ENCODE measurements at places on chromosomes 7 and 10.

DNA sequence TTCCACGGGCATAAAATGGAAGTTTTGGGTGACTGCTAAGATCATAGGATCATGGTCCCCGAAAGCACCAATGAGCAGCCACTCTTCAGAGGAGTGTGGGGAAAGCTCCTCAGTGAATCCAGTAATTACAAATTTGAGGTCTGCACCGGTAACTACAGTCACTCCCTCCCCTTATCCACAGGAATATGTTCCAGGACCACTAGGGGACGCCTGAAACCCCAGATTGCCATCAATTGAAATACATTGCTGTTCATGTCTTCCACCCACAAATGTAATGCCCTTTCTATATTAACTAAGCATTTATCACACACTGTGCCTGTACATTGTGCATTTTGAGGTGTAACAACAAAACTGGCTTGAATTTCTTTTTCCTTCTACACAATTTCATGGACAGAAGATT is 447.9 kb upstream of the PFKP start:
- no peak for DNase-seq

DNA sequence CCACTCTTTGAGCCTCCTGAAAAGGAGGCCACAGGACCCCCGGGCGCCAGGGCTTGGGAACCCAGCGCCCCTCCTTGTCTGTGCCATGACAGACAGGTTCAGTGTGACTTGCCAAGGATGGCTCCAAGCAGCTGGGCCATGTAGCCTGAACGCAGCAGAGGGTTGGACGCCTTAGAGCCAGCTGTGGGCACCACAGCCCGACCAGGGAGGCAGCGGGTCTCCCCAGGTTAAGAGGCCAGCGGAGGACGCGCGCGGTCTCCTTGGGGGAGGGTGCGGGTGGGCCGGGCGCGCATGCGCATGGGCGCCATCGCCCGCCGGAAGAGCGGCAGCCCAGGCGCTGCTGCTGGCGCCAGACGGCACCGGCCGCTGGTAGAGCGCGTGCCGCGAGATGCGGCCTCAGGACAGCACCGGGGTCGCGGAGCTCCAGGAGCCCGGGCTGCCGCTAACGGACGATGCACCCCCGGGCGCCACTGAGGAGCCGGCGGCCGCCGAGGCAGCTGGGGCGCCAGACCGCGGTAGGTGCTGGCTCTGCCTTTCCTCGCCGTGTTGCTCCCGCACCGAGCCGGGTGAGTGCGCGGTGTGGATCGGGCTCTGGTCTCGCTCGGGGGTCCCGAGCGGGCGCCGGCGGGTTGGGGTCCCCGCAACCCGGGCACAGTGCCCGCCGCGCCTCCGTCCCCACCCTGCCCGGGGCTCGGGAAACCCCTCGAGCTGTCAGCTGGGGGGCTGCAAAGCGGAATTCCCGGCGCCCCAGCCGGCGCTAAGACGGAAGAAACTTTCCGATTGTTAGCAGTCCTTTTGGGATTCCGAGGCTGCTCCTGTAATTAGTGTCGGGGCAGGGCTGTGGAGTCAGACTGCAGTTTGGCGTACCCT is at the start of gene SLC35G1:
SLC35G1 (plus strand) TSS at position 333 of the 870 bp plus-strand sequence; CDS start at position 389, 56 bp downstream.
- DNase-seq: no peak

- DNase-seq: no peak
Observed at GRCh38 chr7:44727158-44727936, 21.3 kb upstream of the ZMIZ2 start.

DNA sequence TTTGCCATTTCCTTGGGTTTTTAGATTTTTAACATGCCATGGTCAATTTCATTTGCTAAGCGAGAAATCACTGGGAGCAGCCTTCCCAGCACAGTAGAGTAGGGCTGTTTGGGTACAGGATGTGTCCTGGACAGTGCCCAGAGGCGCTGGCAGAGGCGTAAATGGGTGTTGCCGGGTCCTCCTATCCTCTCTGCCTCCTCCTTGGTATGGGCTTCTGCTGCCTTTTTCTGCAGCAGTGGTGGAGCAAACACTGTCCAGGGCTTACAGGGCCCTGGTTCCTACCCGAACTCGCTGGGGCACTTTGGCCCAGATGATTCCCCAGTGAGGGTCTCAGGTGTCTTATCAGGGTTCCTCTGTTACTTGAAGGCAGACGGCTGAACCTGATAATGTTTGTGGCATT is 298.3 kb downstream of the RPS24 start:
- no peak for DNase-seq

DNA sequence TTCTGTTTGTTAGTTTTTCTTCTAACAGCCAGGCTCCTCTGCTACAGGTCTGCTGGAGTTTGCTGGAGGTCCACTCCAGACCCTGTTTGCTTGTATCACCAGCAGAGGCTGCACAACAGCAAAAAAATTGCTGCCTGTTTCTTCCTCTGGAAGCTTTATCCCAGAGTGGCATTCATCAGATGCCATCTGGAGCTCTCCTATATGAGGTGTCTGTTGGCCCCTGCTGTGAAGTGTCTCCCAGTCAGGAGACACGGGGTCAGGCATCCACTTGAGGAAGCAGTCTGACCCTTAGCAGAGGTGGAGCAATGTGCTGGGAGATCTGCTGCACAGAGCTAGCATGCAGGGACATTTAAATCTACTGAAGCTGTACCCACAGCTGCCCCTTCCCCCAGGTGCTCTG is 26.7 kb upstream of the CROT start:
- DNase-seq: no peak

GRCh38 chr7:74101061-74101681 is 17.6 kb downstream of the LIMK1 start:
- no peak for DNase-seq

GRCh38 chr10:119299531-119299930 is 92.2 kb downstream of the GRK5 start:
- no peak for DNase-seq

DNA sequence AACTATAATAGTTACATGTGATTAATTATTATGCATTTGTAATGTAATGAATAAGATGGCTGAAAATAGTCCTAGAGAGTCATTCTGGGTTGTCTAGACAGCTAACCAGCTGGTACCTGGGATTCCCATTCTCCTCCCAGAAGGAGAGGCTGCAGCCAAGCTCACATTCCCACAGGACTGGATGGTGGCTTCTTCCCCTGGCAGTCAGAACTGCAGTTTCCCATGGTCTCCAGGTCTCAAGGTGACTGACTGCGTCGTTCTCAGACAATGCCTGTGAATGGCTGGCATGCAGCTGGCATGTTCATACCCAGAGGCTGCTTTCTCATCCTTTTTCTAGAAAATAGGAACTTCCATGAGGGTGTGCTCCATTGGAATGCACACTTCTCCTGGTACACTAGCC is 21.3 kb downstream of the TAS2R16 start:
- no peak for DNase-seq

DNA sequence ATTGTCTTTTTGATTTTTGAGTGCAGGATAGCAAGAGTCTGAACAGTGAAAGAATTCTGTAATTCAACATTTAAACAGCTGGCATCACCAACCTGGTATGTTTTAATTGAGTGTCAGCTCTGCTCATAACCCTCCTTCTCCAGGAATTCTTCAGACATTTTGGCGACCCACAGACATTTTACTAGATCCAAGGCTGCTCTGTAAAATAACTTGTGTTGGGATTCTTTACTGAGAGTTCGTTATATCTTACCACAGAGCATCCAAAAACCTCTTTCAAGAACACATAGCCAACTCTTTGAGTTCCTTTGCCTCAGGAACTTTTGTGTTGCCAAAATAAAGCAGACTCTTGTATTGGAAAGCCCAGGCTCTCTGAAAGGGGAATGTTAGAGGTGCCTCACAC is 27.7 kb upstream of the SORCS3 start:
- DNase-seq: no peak

GRCh38 chr10:73039635-73040034 is 57.0 kb downstream of the P4HA1 start:
- DNase-seq: no peak

DNA sequence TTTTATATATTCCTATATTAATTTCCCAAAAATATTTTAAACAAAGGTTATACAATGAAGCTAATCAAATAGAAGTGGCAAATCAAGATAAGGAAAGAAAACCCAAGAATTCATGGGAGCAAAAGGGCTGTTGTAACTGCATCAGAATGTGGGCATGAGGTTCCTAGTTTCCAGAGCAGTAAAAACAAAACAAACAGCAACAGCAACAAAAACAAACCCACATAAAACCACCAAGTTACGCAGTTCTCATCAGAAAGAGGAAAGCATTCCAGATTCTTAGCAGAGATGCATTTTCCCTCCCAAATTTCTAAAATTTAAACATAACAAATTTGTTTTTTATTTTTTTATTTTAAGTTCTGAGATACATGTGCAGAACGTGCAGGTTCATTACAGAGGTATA is 34.8 kb upstream of the MSMB start:
- no peak for DNase-seq

DNA sequence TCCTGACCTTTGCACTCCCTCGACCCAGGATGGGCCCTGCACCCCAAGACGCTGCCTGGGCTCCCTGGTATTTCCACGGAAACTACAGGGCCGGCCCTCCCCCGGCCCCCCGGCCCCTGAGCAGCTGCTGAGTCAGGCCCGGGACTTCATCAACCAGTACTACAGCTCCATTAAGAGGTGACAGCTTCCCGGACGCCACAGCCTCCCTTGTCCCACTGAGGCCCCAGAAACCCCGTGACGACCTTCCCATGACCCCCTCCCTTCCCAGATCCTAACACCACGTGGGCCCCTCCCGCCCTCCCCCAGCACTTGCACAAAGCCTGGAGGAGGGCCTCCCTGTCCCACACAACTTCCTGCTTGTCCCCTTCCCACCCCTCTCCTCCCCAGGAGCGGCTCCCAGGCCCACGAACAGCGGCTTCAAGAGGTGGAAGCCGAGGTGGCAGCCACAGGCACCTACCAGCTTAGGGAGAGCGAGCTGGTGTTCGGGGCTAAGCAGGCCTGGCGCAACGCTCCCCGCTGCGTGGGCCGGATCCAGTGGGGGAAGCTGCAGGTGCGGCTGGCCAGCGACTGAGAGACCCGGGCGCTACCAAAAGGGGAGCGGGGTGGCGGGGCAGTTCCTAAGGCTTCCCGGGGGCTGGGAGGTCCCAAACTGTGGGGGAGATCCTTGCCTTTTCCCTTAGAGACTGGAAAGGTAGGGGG is 5.7 kb downstream of the NOS3 start:
- DNase-seq: no peak

- DNase-seq: no peak
Observed at GRCh38 chr10:88980800-88981199, 9.8 kb upstream of the FAS start.

DNA sequence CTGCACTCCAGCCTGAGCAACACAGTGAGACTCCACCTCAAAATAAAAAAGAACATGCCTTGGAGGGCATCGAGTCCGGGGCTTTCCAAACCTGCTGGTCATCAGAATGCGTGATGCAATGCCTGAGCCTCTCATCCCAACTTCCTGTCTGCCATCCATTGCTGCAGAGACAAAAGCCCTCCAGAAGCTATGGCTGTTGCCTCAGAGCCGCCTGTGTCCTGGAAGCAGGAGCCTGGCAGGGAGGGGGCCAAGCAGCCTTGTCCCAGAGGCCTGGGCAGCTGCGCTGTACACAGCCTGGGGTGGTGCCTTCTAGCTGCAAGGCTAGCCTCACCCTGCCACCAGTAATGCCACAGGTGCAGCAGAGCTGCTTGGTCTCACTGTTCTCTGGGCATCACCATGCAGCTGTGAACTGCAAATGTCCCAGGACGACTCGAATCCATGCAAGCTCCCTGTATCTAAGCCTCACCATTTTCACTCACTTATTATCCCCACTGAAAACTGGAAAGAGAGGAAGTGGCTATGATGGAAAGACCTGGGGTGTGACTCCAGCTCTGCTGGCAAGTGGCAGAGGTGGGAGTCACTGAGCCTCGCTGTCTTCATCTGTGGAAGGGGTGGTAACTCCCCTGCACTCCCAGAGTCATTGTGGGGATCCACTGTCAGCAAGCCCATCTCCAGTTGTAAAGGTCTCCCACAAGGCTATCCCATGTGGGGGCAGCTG is 7.0 kb downstream of the ALOX5 start:
- DNase-seq: no peak

DNA sequence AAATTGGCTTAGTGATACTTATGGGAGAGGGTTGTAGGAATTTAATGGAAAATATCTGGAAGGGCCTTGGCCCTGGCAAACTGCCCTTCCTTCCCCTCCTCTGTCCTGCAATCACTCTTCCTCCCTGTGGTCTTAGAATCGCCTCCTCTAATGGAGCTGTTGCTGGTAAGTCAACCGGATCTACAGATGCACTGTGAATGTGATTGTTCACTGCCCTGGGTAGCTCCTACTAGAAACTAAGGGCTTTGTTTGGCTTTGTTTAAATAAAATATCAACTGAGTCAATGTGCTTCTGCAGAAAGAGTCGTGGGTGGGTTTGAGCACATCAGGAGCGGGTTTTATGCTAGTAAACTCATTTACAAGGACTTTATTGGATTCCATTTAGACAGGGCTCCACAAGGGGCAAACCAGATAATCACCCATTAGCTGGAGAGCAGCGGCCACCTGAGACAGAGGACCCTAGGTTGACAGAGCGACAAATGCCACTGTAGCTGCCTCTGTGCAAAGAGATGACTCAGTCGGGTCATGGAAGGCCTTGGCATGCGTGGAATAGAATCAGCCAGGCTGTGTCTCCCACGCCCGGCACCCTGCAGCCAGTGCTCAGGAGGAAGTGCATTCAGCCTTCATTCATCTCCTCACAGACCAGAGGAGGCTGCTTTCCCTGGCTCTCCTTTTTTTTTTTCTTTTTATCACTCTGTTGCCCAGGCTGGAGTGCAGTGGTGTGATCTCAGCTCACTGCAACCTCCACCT is 97.9 kb downstream of the GAD2 start:
- DNase-seq: no peak

DNA sequence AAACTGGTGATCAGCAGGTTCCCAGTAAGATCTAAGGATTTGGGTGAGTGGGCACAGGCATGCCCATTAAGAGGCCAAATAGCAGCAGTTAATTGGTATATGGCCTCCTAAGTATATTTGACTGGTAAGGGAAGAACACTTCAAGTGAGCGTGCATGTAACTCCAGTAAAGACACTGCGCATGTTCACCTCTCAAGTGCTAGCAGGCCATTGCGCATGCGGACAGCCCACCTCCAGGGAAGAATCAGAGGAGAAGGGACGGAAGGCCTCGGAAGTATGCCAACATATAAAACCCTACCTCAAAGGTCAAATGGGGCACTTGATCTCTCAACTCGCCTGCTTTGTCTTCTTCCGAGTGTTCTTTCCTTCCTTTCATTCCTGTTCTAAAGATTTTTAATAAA is 118.0 kb downstream of the ARL5B start:
- DNase-seq: no peak

DNA sequence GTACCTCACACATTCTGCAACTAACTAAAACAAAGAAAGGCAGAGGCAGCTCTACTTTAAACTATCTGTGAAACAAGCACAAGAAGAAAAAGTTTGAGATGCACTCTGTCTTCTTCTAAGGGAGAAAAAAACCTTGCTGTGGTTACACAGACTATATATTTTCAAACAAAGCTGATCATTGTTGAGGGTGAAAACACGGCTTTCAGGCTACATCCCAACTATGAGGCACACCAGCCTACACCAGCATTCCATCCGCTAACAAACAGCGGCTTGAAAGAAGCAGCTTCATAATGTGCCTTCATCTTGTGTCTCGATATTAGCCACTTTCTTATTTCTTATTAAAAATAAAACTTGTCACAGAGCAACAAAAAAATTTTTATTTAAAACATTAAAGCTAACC is 79.1 kb downstream of the USP6NL start:
- no peak for DNase-seq

GRCh38 chr7:77824636-77825035 is 26.1 kb downstream of the PHTF2 start:
- no peak for DNase-seq
